ENCODE measurements at places on chromosomes 3 and 15.

DNA sequence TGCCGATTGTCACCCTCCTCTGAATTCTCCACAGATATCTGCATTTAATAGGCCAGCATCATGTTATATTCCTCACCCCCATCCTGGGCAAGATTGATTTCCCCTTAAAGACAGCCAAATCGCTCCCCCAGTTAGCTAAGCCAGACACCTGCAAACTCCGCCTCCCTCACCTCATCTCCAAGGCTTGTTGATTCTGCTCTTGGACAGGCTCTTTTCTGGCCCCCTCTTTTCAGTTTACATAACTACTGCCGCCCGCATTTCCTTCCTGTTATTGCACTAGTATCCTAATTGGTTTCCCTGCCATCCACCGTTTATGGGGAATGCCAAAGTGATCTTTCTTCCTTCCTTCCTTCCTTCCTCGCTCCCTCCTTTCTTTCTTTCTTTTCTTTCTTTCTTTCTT, 214.7 kb upstream of the MRPL3 start:
- DNase-seq = no peak

DNA sequence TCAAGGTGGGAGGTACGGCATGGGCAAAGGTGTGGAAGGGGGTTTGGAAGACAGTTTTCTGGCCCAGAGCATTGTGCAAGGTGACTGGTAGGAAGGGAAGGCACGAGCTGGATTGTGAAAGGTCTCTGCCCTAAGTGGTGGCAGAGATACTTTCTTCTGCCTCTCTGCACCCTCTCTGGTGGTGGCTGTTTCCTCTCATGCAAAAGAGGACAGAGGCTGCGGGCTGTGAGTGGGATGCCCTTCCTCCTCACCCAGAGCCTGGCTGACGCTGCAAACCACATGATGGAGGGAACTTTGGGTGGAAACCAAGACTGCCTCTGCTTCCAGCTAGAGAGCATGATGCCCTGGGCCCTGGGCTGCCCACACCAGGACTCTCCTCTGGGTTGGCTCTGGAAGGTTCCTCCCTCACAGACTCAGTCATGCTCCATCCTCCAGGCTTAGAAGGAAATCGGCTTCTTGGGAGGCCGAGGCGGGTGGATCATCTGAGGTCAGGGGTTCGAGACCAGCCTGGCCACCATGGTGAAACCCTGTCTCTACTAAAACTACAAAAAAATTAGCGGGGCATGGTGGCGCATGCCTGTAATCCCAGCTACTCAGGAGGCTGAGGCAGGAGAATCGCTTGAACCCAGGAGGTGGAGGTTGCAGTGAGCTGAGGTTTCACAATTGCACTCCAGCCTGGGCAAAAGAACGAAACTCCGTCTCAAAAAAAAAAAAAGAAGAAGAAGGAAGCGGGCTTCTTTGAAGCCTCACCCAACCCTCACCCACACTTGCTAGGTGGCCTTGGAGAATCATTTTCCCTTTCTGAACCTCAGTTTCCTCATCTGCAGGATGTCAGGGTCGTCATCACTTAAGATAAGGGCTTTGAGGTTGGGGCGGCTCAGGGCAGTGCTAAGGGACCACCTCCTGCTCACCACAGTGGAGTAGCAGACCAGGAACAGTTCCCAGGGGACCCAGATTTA, 8.3 kb downstream of the PSTPIP1 start:
- DNase-seq = no peak

- DNase-seq = no peak
These were observed 26.1 kb upstream of the NECTIN3 start for GRCh38 chr3:111045564-111045963.

DNA sequence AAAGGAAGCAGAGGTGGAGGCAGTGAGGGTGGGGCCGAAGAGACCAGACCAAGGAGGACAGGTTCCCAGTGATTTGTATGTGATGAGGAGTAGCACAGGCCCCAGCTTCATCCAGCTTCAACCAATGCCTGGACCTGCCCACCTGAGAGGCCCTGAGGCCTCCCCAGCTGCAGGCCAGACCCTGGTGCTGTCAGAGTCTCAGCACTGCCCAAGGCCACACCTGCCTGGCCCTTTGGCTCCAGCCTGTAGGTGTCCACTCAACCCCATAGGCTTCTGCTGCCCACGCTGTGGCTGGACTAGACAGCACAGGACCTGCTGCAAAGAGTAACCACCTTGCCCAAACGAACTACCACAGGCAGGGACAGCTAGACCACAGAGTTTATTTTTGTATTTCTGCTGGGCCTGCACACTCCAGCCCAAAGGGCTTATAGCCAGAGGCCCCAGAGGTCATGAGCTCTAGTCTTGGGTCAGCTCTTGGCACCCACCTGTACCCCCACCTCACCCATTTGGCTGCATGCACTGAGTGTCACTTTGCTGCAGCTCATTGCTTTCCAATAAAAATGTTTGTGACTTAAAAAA, 81.9 kb upstream of the CDV3 start:
- DNase-seq = no peak

GRCh38 chr3:161069511-161070251, 35.5 kb downstream of the B3GALNT1 start:
- DNase-seq = no peak

DNA sequence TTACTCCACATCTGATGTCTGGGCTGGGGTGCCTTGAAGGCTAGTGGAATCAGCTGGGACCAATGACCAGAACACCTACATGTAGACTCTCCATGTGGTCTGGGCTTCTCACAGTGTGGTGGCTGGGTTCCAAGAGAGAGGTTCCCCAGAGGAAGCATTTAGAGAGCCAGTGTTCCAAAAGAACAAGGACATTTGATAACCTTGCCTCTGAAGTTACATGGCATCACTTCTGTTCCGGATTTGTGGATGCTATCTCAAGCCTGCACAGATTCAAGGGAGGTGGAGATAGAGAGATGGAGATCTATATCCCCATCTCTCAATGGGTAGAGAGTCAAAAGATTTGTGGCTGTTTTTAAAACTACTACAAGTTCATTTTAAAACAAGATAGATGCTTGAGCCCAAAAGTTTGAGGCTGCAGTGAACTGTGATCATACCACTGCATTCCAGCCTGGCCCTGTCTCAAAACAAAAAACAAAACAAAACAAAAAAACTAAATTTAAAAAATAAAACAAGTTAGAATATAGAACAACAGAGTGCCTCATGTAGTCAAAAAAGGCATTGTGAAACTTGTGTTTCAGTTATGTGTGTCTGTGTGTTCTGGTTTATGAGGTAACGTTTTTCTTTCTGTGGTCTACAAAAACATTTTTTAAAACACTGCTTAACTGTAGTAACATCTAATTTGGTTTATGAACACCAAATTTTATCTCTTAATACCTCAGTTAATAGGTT, 44.8 kb downstream of the PDE8A start:
- no peak for DNase-seq

DNA sequence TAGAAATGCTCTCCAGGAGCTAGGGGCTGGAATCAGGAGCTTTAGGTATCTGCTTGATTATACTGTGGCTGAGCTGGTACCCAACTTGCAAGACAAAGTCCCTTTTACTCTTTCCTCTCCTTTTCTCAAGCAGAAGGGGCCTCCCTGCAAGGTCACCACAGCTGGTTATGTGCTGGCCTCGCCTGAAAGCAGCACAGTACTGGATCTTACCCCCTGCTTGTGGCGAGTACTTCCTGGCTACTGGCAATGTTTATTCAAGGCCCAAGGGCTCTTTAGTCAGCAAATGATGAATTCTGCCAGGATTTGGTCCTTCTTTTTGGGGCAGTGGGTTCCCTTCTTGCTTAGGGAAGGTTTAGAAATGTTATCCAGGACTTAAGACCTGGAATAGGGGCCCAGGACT, 234.6 kb downstream of the RAP2B start:
- no peak for DNase-seq

GRCh38 chr3:111885578-111885977, 26.5 kb downstream of the PHLDB2 start:
- no peak for DNase-seq

DNA sequence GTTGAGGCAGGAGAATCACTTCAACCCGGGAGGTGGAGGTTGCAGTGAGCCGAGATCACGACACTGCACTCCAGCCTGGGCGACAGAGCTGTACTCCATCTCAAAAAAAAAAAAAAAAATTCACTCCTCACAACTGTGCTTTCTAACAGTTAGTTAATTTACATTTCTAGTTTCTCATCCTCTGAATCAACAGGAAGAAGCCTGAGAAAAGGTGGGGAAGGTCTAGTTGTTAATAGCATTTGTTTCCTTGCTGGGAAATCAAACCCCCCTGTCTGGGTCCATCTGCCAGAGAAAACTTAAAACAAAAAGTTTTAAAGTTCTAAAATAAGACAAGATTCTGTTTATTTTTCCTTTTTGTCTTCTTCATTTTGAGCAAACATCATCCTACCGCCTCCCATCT, 62.3 kb downstream of the TMEM39A start:
- DNase-seq = no peak

DNA sequence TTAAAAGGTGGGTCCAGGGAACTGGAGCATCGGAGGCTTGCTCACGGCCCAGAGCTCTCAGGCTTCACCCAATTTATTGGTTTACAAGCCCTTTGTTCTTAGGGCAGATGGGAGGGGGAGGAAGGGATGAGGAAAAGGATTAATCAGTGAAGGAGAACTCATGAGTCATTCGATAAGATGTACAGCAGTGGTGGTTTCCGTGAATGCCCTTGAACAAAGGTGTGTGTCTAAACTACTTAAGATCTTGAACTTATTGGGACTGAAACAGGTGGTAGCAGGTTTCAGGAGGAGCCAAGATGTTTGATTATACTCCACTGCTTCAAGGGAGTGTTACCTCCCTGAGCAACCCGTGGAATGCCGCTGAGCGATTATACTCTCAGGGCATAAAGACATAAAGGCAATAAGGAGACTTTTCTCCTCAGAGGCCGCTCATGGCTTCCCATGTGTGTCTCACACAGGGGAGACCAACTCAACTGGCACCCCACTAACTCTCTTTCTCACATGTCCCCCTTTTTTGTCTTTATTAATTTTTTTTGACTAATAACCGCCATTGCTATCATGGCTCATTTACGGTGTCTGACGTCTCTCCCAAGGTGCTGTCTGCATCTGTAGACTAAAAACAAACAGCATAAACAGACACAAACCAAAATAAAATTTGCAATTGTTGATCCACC, 17.3 kb upstream of the SLC28A2 start:
- DNase-seq = no peak
